ENCODE measurements at places on chromosomes 7 and 10. TPM values are rescaled to one million over a fixed set of nuclear protein-coding genes. Genes with fewer than 3 reads are reported as not detected.

Gene ADCYAP1R1
- total RNA-seq = not detected

Gene DLX6
- total RNA-seq = not detected

Gene FEZF1
- total RNA-seq = not detected

Gene ANTXRL
- not detected for total RNA-seq

Gene KRIT1
- 33.0 TPM for total RNA-seq

Gene VSTM2A
- not detected for total RNA-seq

Gene ADRA2A
- not detected for total RNA-seq

Gene RPP30
- total RNA-seq = 39.3 TPM

Gene TYW1B
- 1.4 TPM for total RNA-seq

Gene TMEM229A
- under 0.01 TPM for total RNA-seq

Gene OLAH
- 0.65 TPM for total RNA-seq

Gene GPNMB
- 13.7 TPM for total RNA-seq

Gene HOXA2
- total RNA-seq = 2.8 TPM

Gene ODAD2
- 0.52 TPM for total RNA-seq

Gene CYP3A5
- total RNA-seq = 0.24 TPM

Gene PSMC2
- 148 TPM for total RNA-seq

Gene MXI1
- total RNA-seq = 10.6 TPM

Gene TEX36
- not detected for total RNA-seq

Gene GDF10
- 8.2 TPM for total RNA-seq

Gene PRSS1
- total RNA-seq = 0.24 TPM
